Left cardiac atrium (tissue), 4 donors: ENCODE measurements at places on chromosomes 2 and 18. TPM values are rescaled to one million over a fixed set of nuclear protein-coding genes. Genes with fewer than 3 reads are reported as not detected.

DNA sequence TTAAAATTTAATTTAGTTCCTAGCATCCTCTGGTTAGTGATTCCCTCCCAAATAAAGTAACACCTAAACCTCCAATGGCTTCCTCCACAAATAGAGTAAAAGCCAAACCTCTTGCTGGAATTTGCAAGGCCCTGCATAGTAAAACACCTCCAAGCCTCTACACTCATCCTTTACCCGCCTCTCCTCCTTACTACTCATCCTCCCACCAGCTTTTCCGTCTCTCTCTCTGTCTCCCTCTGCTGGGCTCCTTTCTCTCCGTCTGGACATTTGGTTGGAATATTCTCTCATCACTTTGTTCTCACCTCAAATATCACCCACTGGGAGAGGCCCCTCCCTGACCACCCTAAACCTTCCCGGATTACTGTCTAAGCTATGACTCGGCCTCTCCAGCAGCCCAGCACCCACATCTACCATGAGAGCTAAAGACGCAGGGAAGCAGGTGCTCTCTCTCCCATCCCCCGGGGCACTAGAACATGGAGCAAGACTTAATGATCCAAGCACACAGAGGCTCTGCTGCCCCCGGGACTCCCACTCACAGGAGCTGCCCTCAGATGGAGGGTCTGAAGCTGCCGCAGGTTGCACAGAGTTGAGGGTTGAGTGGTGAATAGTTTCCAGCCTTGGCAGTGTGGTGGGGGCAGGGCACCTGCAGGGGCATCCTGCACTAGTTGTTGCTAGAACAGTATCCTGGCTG is 167.2 kb downstream of the FBXO15 start:
- DNase-seq = no peak

DNA sequence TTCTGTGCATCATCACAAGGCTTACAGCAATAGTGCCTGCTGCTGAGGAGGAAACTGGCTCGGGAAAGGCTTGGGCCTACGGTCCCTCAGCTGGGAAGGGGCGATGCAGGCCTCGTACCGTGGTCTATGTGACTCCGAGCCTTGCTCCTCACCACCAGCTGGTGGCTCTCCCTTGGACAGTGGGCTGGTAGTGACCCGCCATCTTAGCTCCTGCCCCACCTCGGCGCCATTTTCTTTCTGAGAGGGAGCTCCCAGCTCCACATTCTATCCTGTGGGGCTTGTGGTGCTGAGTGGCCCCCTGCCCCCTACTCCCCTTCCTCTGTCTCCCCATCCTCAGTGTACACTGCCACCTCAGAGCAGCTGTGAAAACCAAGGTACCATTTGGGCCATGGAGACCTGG is 255.7 kb downstream of the KLHL29 start:
- no peak for DNase-seq

DNA sequence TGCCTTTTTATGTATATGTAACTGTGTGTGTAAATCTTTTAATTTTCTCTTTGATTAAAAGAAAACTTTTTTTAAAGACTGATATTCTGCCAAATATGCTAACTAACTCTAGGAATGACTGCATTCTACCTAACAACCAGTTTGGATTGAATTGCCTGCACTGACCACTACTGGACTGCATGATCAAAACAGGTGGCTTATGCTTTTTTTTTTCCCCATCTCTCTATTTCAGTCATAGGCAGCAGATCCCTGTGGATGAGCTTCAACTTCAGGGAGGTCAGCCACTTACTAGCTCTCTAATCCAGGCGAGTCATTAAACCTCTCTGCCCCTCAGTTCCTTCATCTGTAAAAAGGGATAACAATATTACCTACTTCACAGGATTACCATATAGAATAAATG is 138.6 kb upstream of the SERTAD2 start:
- no peak for DNase-seq

DNA sequence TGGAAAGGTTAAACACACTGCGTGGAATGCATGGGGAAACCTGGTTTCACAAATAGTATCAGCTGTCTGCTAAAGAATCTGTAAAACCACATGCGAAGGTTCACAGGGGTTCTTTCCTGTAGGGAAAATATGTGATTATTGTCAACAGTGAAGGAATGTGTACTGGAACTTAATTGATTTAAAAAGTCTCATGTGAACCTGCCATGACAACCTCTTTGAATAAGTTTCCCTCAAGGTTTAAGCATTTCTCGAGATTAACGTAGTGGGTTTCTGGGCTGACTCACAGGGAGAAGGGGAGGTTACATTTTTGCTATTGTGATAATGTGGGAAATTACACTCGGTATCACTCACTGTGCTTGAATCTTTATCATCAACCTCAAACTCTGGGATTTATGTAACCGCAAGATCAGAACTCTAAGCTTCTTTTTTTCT is 28.2 kb upstream of the IL1R1 start:
- no peak for DNase-seq

DNA sequence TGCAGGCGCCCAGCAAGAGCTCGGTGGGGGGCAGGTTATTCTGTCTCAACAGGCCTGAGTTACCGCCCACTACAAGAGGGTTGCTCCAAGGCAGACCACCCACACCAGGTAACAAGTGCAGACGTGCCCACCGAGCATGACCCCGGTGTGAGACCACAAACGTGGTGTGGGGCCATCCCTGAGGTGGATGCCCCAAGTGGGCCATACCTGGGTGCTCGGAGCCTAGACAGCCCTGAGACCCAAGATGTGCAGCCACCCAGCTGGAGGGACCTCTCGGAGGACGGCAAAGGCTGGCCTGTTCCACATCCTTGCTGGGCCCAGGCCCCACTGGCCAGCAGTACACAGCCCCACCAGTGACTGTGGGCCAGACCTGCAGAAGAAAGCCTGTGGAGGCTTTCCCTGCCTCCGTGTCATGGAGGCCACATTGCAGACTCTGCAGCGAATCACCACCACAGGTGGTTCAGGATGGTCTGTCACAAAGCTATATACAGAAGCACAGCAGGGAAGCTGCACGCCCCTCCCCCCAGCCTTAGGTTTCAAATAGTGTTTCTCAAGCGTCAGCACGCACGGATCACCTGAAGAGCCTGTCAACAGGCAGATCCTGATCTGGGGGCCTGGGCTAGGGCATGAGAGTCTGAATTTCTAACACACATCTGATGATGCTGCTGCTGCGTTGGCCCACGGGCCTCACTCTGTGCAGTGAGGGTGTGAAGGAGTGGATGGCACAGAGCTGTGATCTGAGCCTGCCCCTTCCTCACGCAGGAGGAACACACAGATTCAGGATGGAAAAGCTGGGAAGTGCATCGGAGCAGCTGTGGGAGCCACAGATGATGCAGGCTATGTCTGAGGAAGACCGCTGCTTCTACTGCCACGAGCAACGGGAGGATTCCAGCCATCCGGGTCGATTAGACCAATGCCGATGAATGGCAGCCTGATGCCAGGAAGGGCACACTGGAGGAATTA is 96.8 kb downstream of the UXS1 start:
- DNase-seq = no peak

GRCh38 chr18:37527395-37527794 is 38.2 kb downstream of the CELF4 start:
- DNase-seq = no peak

- DNase-seq = no peak
Observed at GRCh38 chr2:219285894-219286425, 6.8 kb downstream of the DNAJB2 start.

Gene SLC4A3
- total RNA-seq = 261 TPM

Gene IL37
- not detected for total RNA-seq

Gene PHLPP1
- total RNA-seq = 8.6 TPM

Gene SERPINB7
- not detected for total RNA-seq
